T-helper 2 cell treated with Interferon-gamma antibody and Interleukin-4, amounts not matched to agents 5 μg/mL and 100 μg/mL, for 36 hours (primary cell): ENCODE measurements at places on chromosomes 1 and 21.

- H3K27ac ChIP-seq: no peak overlapping the region
- H3K4me1 ChIP-seq: peaks cover 6% of the 10 kb centered on the region
- H3K36me3 ChIP-seq: no peaks in the 10 kb centered on the region
- no peak overlapping the region for H3K4me3 ChIP-seq
Observed at GRCh38 chr1:229089586-229090208, 181.2 kb upstream of the RAB4A start.

- no peak for DNase-seq
- peaks cover 14% of the 10 kb centered on the region for H3K27me3 ChIP-seq
- H3K4me1 ChIP-seq: no peaks in the 10 kb centered on the region
- no peaks in the 10 kb centered on the region for H3K36me3 ChIP-seq
Observed at GRCh38 chr1:113283914-113284313, 106.4 kb upstream of the MAGI3 start.

GRCh38 chr1:235100194-235100772, 28.4 kb downstream of the TOMM20 start:
- peaks cover 24% of the 10 kb centered on the region for H3K4me1 ChIP-seq
- peaks cover 2% of the 10 kb centered on the region for H3K36me3 ChIP-seq
- DNase-seq: no peak
- no peak overlapping the region for H3K4me3 ChIP-seq

DNA sequence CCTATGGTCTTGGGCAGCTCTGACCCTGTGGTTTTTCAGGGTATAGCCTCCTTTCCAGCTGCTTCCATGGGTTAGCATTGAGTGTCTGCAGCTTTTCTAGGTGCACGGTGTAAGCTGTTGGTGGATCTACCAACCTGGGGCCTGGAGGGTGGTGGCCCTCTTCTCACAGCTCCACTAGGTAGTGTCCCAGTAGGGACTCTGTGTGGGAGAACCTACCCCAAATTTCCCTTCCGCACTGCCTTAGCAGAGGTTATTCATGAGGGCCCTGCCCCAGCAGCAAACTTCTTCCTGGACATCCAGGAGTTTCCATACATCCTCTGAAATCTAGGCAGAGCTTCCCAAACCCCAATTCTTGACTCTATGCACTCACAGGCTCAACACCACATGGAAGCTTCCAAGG, 111.0 kb upstream of the C1orf87 start:
- DNase-seq: no peak
- no peaks in the 10 kb centered on the region for H3K27me3 ChIP-seq
- H3K4me1 ChIP-seq: no peaks in the 10 kb centered on the region
- H3K27ac ChIP-seq: no peak overlapping the region

DNA sequence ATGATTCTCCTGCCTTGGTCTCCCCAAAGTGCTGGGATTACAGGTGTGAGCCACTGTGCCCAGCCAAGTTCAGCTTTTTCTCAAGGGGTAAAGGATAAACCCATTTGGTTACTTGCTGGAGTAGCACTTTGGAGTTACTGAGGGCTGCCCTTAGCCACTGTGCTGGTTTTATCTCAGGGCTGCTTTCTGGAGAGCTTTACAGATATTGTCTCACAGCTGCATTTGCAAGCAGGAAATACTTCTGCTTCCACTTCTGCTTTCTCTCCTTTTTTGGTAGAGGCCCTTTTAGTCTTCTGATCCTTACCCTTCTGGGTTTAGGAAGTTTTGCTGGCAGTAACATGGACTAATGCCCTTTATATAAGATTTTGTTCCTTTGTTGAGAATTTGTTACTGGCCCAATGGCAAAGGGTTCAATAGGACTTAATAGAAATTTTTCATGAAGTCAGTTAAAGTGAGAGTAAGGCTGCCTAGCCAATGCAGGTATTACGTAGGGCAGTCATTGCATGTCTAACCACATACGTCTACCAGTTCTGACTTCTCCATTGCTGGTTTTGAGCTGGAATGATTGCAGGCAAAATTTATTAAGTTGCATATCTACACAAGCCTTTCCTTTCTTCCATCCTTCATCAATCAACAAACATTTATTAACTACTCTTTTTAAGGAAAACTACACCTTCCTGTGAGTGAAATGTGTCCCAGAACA, 24.4 kb downstream of the CAP1 start:
- H3K27ac ChIP-seq: peak overlapping the region; percentile 77
- H3K4me3 ChIP-seq: peak overlapping the region; percentile 47
- peaks cover 51% of the 10 kb centered on the region for H3K4me1 ChIP-seq
- H3K36me3 ChIP-seq: peaks cover 80% of the 10 kb centered on the region
- DNase-seq: no peak
- H3K27me3 ChIP-seq: no peaks in the 10 kb centered on the region
